ENCODE measurements at places on chromosomes 3 and 15.

GRCh38 chr3:49600781-49601180 lies 46.5 kb downstream of the BSN start:
- no peak for DNase-seq

DNA sequence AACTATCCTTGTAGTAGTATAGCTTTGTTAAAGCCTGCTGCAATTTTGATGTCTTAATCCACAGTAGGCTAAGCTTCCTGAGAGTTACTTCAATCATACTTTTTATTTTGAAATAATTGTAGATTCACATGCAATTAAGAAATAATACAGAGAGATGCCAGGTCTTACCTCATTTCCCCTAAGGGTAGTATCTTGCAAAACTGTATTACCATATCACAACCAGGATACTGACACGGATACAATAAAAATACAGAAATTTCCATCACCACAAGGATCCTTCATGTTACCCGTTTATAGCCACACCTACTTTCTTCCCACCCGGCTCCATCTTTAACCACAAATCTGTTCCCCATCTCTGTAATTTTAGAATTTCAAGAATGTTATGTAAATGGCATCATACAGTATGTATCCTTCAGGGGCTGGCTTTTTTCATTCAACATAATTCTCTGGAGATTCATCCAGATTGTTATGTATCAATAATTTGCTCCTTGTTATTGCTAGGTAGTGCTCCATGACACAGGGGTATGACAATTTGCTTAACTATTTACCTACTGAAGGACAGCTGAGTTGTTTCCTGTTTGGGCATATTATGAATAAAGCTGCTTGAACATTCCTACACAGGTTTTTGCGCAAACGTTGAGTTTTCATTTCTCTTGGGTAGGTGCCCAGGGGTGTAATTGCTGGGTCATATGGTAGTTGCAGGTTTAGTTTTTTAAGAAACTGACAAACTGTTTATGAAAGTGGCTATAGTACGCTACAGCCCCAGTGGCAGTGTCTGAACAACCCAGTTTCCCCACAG lies 21.6 kb downstream of the BDH1 start:
- no peak for DNase-seq

- peak; percentile 80 for DNase-seq
Observed at GRCh38 chr3:141498598-141499223, 11.9 kb downstream of the RASA2 start.

GRCh38 chr3:63861306-63861705 lies 2.3 kb downstream of the THOC7 start:
- no peak for DNase-seq

- no peak for DNase-seq
Observed at GRCh38 chr3:127420829-127421228, 133.0 kb upstream of the PRR20G start.

DNA sequence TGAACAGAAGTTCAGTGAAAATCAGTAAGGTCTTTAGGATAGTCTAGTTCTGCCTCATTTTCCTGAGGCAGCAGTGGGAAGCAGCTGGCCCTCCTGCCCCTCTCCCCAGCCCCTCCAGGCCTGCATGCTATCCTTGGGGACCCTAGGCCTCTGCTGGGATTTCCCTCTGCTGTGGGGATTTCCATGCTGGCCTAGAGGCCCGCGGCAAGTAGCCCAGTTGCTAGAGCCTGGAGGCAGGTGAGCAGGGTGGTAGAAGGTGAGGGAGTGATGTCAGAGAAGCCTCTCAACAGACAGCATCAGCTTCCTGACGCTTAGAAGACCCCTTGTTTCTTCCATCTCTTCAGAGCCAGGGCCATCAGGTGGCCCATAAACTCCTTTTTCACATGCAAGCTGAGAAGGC lies 305.8 kb upstream of the THBS1 start:
- no peak for DNase-seq

DNA sequence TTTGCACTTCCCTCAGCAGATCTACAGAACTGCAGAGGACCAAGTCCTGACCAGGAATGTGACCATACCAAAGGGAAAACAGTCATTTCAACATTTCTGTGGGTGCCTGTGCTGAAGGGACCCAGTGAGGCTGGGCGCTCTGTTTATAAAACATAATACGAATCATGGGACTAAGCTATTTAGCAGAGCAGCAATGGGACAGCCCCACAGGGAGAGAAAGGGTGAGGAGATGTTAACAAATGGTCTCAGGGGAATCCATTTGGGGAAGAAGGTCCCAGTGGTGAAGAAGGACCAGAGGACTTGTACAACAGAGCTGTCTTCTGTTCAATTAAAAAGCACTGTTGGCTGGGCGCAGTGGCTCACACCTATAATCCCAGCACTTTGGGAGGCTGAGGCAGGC lies 1025.4 kb downstream of the FHIT start:
- DNase-seq = no peak

DNA sequence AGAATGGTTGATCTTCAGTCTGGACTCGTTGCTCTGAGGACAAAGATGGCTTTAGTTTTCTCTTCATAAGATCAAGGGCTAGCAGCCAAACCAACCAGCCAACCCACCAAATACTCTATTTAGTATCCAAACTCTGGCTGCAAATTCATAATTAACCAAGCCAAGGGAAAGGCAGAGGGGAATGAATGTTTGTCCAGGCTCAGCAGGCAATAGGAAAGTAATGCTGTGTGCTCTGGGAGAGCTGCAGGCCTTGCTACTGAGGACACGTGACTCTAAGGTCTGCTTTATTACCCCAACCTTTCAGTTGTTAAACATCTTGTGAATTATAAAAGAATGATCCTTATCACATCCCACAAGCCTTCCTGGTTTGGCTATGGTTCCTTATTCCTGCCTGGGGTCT lies 52.3 kb upstream of the GALNT15 start:
- DNase-seq = no peak
